ENCODE measurements at places on chromosomes 4 and X. TPM values are rescaled to one million over a fixed set of nuclear protein-coding genes. Genes with fewer than 3 reads are reported as not detected.

The RAI2 gene
- total RNA-seq: 6.3 TPM

The FAM156B gene
- total RNA-seq: 2.0 TPM

The TCP11X2 gene
- total RNA-seq: not detected

The PIN4 gene
- 8.6 TPM for total RNA-seq

The RBM46 gene
- not detected for total RNA-seq

The CT83 gene
- not detected for total RNA-seq

The EDA2R gene
- total RNA-seq: 1.7 TPM

The NPNT gene
- total RNA-seq: 0.98 TPM

The GABRQ gene
- not detected for total RNA-seq

The MAGEA11 gene
- total RNA-seq: not detected

The CLDN34 gene
- total RNA-seq: not detected

The LANCL3 gene
- total RNA-seq: 0.04 TPM

The CSAG3 gene
- not detected for total RNA-seq

The APLN gene
- total RNA-seq: 0.86 TPM

The XK gene
- 3.8 TPM for total RNA-seq

The ADGRG4 gene
- 0.06 TPM for total RNA-seq

The TREX2 gene
- total RNA-seq: 0.25 TPM

The PDLIM3 gene
- 5,341 TPM for total RNA-seq

The PCDH11X gene
- total RNA-seq: 0.69 TPM

The PLAC1 gene
- total RNA-seq: not detected

The SORCS2 gene
- total RNA-seq: 0.38 TPM

The UGT2A1 gene
- total RNA-seq: not detected

The TLL1 gene
- total RNA-seq: 0.89 TPM

The DSPP gene
- total RNA-seq: not detected

The SPANXA2 gene
- not detected for total RNA-seq

The UGT2B11 gene
- total RNA-seq: not detected

The BANK1 gene
- 0.46 TPM for total RNA-seq

The LDB2 gene
- total RNA-seq: 10.1 TPM

The TAF9B gene
- 13.4 TPM for total RNA-seq

The GIMD1 gene
- not detected for total RNA-seq

The SSX3 gene
- not detected for total RNA-seq

The CFAP47 gene
- total RNA-seq: not detected

The SLC16A2 gene
- 2.1 TPM for total RNA-seq

The EMCN gene
- 9.7 TPM for total RNA-seq

The TEX11 gene
- total RNA-seq: not detected

The SLC38A5 gene
- 1.1 TPM for total RNA-seq

The DCX gene
- total RNA-seq: not detected

The ALPK1 gene
- 2.3 TPM for total RNA-seq

The PPP2R2C gene
- total RNA-seq: 0.62 TPM

The SPANXD gene
- not detected for total RNA-seq

The SPATA4 gene
- total RNA-seq: 0.38 TPM
